ENCODE measurements at places on chromosomes 4 and X. TPM values are rescaled to one million over a fixed set of nuclear protein-coding genes. Genes with fewer than 3 reads are reported as not detected.

The RENBP gene
- total RNA-seq: 2.2 TPM

The CLDN22 gene
- not detected for total RNA-seq

The TGIF2LX gene
- not detected for total RNA-seq

The LEF1 gene
- total RNA-seq: 0.33 TPM

The VCX gene
- total RNA-seq: not detected

The TDO2 gene
- total RNA-seq: not detected

The GYPE gene
- total RNA-seq: 0.25 TPM

The TCEAL5 gene
- not detected for total RNA-seq

The WAS gene
- total RNA-seq: 1.8 TPM

The LINC00632 gene
- 6.0 TPM for total RNA-seq

DNA sequence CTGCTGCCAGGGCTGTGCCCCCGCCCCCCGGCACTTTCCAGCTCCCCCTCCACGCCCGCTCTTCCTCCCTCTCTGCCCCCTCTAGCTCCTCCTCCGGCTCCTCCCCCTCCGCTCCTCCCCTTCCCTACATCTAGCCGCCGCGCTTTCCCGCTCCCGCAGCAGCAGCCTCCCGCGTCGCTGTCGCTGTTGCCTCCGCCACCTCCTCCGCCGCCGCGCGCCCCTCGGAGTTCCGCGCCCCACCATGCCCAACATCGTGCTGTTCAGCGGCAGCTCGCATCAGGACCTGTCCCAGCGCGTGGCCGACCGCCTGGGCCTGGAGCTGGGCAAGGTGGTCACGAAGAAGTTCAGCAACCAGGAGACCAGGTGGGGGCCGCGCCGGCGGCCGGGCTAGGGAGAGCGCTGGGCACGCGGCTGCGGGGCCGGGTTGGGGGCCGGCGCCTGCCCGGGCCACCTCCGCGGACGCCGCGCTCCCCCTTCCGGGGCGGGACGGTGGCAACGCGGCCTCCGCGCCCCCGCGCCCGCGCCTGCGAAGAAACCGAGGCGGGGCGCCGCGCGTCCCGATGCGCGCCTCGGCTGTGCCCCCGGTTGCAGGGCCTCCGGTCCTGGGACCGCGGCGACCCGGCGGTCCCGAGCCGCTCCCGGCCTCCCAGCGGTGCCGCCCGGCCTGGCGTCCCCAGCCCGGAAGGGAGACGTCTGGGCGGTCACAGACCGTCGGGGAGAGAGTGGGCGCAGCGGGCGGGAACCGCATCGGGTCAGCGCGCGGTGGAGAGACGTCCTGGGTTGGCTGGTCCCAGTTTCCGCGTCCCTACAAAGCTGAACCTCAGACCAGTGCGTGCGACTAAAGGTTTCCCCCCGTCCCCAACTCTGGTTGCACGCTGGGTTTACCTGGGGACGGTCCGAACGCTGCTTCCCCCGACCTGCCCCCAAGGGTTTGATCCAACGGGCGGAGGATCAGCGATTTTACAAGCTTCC, at the start of gene PRPS2:
TSS of gene PRPS2 (plus strand) at position 156 of the 972 bp plus-strand sequence. CDS start at position 242, 86 bp downstream.
- H3K4me1 ChIP-seq: no peaks in the 10 kb centered on the region
- peaks cover 9% of the 10 kb centered on the region for H3K27me3 ChIP-seq
- peak within 1 kb of the TSS; percentile 35 for H3K4me3 ChIP-seq
- no peak within 1 kb of the TSS for H3K27ac ChIP-seq
- H3K36me3 ChIP-seq: no peaks in the 10 kb centered on the region

- peaks cover 41% of the 10 kb centered on the region for H3K27me3 ChIP-seq
- DNase-seq: no peak
- no peak within 1 kb of the TSS for H3K4me3 ChIP-seq
- no peaks in the 10 kb centered on the region for H3K4me1 ChIP-seq
- H3K27ac ChIP-seq: no peak within 1 kb of the TSS
Measured at GRCh38 chr4:140497747-140498636, at the start of gene MGAT4D. Gene MGAT4D, minus strand, starts transcription at chr4:140498293. Its CDS starts 71 bp downstream, at chr4:140498222.

GRCh38 chr4:111793433-111794091, 351.7 kb upstream of the FAM241A start:
- H3K27ac ChIP-seq: no peak overlapping the region
- no peak overlapping the region for H3K4me3 ChIP-seq
- H3K4me1 ChIP-seq: no peaks in the 10 kb centered on the region
- H3K36me3 ChIP-seq: no peaks in the 10 kb centered on the region

GRCh38 chr4:163595580-163595979, 101.1 kb downstream of the TMA16 start:
- H3K27ac ChIP-seq: no peak overlapping the region
- H3K4me1 ChIP-seq: no peaks in the 10 kb centered on the region
- H3K36me3 ChIP-seq: no peaks in the 10 kb centered on the region

- no peak for DNase-seq
- no peak overlapping the region for H3K27ac ChIP-seq
- H3K27me3 ChIP-seq: no peaks in the 10 kb centered on the region
- no peaks in the 10 kb centered on the region for H3K4me1 ChIP-seq
- no peak overlapping the region for H3K4me3 ChIP-seq
Measured at GRCh38 chrX:106973433-106974149, 26.4 kb downstream of the MORC4 start.

DNA sequence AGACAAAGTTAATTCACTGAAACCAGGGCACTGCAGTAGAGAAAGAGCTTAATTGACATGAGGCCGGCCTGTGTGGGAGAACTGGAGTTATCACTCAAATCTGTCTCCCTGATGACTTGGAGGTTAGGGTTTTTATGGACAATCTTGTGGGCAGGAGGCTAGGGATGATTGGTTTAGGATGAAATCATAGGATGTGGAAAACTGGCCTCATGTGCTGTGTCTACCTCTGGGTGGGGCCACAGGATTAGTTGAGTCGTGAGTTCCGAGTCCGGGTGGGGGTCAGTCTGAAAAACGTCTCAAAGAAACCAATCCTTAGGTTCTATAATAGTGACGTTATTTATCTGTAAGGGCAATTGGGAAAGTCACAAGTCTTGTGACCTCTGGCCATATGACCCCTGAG, 68.1 kb downstream of the UCHL1 start:
- DNase-seq: no peak
- no peaks in the 10 kb centered on the region for H3K27me3 ChIP-seq
- H3K36me3 ChIP-seq: no peaks in the 10 kb centered on the region
- no peak overlapping the region for H3K4me3 ChIP-seq

DNA sequence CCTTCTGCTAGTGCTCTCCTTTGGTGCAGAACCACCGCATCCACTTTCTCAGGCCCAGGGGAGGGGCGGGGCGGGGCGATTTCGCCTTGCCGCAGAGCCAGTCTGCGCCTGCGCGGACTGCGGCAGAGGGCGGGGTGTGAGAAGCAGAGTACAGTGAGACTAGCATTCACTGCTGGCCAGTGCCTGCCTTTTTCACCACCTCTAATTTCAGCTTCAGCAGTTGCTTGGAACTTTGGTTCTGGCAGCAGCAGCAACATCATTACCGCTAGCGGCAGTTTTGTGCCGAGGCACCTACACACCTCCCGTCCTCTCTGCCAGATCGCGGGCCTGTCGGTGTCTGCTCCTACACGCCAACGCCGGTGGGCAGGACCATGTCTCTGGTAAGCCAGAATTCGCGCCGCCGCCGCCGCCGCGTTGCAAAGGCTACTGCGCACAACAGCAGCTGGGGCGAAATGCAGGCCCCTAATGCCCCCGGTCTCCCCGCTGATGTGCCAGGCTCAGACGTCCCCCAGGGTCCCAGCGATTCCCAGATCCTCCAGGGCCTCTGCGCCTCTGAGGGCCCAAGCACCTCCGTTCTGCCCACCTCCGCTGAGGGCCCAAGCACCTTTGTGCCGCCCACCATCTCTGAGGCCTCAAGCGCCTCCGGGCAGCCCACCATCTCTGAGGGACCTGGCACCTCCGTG, at the start of gene MAGEE1:
TSS of gene MAGEE1 (plus strand) at position 151 of the 683 bp plus-strand sequence. CDS start at position 372, 221 bp downstream.
- peak within 1 kb of the TSS; percentile 53 for H3K4me3 ChIP-seq
- peak; percentile 8 for DNase-seq
- H3K27ac ChIP-seq: peak within 1 kb of the TSS; percentile 26
- H3K36me3 ChIP-seq: no peaks in the 10 kb centered on the region
- no peaks in the 10 kb centered on the region for H3K27me3 ChIP-seq

- no peaks in the 10 kb centered on the region for H3K36me3 ChIP-seq
- no peak overlapping the region for H3K4me3 ChIP-seq
- H3K27me3 ChIP-seq: no peaks in the 10 kb centered on the region
Measured at GRCh38 chrX:71998836-71999509, 88.3 kb downstream of the NHSL2 start.

- H3K36me3 ChIP-seq: no peaks in the 10 kb centered on the region
- no peak overlapping the region for H3K4me3 ChIP-seq
- DNase-seq: no peak
- H3K27ac ChIP-seq: no peak overlapping the region
- H3K27me3 ChIP-seq: no peaks in the 10 kb centered on the region
Measured at GRCh38 chr4:13912966-13913365, 285.4 kb upstream of the BOD1L1 start.

GRCh38 chrX:13669246-13669737, 16.4 kb downstream of the TCEANC start:
- no peaks in the 10 kb centered on the region for H3K36me3 ChIP-seq
- H3K27ac ChIP-seq: no peak overlapping the region
- DNase-seq: no peak
- no peaks in the 10 kb centered on the region for H3K27me3 ChIP-seq
- H3K4me1 ChIP-seq: no peaks in the 10 kb centered on the region

GRCh38 chrX:19810006-19810774, 77.2 kb downstream of the SH3KBP1 start:
- no peak overlapping the region for H3K4me3 ChIP-seq
- H3K36me3 ChIP-seq: no peaks in the 10 kb centered on the region
- no peaks in the 10 kb centered on the region for H3K27me3 ChIP-seq
- DNase-seq: no peak
- no peaks in the 10 kb centered on the region for H3K4me1 ChIP-seq
- H3K27ac ChIP-seq: no peak overlapping the region

- no peak for DNase-seq
- H3K4me1 ChIP-seq: peaks cover 24% of the 10 kb centered on the region
- no peaks in the 10 kb centered on the region for H3K36me3 ChIP-seq
- H3K27ac ChIP-seq: peak overlapping the region; percentile 82
- peak overlapping the region; percentile 54 for H3K4me3 ChIP-seq
Measured at GRCh38 chr4:87525636-87526295, 3.4 kb downstream of the SPARCL1 start.

- no peak for DNase-seq
- no peak overlapping the region for H3K4me3 ChIP-seq
- H3K4me1 ChIP-seq: no peaks in the 10 kb centered on the region
Measured at GRCh38 chrX:120269373-120270035, 18.9 kb downstream of the ZBTB33 start.

DNA sequence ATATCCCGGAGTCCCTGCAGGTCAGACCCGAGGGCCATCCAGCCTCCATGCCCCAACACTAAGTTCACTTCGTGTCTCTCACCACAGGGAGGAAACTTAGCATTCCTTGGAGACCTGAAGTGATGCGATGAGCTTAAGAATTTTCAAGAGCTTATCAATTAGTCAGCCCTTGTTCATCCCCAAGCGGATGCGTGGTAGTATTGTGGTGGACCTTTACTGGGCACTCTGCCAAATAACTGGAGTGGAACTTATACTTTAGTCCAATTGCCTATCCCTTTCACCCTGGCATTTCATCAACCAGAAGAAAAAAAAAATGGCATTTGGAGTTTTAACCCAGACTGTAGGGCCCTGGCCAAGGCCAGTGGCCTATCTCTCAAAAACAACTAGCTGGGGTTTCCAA, 137.1 kb downstream of the RELL1 start:
- DNase-seq: no peak
- no peaks in the 10 kb centered on the region for H3K36me3 ChIP-seq
- no peaks in the 10 kb centered on the region for H3K4me1 ChIP-seq
- no peak overlapping the region for H3K27ac ChIP-seq

- no peak overlapping the region for H3K4me3 ChIP-seq
- no peaks in the 10 kb centered on the region for H3K4me1 ChIP-seq
- no peak overlapping the region for H3K27ac ChIP-seq
- H3K36me3 ChIP-seq: no peaks in the 10 kb centered on the region
Measured at GRCh38 chrX:6574762-6575161, 39.8 kb upstream of the VCX3A start.

DNA sequence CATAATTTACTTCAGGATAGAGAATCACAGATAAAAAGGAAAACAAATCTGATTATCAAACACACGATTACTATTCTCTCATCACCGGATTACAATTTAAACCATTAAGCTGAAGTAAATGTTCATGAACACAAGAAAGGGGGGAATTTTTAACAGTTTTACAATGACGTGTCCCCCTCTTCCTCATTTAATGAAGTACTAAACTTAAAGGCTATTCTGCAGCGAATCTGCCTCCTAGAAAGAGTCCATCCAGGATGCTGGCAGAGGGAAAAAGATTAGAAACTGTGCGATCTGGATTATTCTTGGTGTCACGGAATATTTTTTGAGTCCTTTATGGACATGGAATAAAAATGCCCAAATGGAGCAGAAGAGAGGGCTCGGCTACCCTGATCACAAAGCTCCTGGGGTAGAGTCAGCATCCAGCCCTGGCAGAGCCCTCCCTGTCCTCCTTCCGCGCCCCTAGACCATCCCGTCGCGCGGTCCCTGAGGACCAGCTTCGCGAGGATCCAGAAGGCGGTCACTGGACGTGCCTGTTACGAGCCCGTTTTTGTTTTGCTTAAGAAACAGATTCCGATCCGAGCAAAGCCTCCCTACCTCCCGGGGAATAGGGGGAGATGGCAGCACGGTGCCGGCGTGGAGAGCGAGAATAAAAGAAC, 1.2 kb downstream of the ELF2 start:
- no peaks in the 10 kb centered on the region for H3K36me3 ChIP-seq
- H3K4me3 ChIP-seq: peak overlapping the region; percentile 96
- H3K27me3 ChIP-seq: no peaks in the 10 kb centered on the region
- no peak for DNase-seq
- peak overlapping the region; percentile 99 for H3K27ac ChIP-seq

DNA sequence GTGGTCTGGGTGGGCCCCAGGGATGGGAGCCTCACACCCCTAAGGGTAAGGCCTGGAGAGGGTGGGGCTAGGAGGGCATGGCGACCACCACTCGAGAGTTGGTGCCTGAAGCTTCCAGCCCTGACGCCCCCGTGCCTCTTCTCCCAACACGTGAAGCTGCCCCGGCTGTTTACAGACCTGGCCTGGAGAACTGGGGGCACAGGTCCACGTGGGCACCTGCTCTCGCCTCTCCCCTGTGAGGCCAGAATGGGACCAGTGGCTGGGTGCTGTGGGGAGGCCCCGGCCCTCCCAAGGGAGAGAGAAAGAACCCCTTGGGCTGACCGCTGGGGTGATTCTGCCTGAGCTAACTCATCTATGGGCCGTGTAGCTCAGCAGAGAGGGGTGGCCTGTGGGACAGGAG, 15.5 kb downstream of the NAT8L start:
- no peaks in the 10 kb centered on the region for H3K4me1 ChIP-seq
- no peaks in the 10 kb centered on the region for H3K27me3 ChIP-seq
- H3K27ac ChIP-seq: no peak overlapping the region

GRCh38 chr4:110742143-110742542, 119.3 kb upstream of the PITX2 start:
- no peak overlapping the region for H3K27ac ChIP-seq
- no peak for DNase-seq
- no peaks in the 10 kb centered on the region for H3K27me3 ChIP-seq
- no peak overlapping the region for H3K4me3 ChIP-seq
- no peaks in the 10 kb centered on the region for H3K36me3 ChIP-seq

DNA sequence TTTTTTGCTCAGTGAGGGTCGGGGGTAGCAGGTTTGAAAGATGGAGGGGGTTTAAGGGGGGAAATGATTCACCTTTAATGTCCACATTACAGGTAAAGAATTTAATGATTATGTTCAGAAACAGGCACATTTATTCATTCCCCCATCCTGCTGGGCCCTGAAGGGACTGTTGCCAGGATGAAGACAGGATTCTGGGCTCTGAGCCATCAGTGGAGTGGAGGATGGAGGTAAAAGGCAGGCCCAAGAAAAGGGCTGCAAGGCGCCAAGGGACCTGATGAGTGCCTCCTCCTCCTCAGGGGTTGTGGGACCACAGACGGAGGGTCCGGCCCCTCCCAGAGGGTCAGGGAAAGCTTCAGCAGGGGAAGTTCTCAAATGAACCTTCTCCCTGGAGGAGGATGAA, 40.4 kb upstream of the PROM1 start:
- no peak for DNase-seq
- H3K4me3 ChIP-seq: no peak overlapping the region
- no peak overlapping the region for H3K27ac ChIP-seq
- H3K36me3 ChIP-seq: no peaks in the 10 kb centered on the region

All from gastrocnemius medialis (tissue), 4 donors.